ENCODE measurements at places on chromosomes 5 and 9. TPM values are rescaled to one million over a fixed set of nuclear protein-coding genes. Genes with fewer than 3 reads are reported as not detected.
A peak's percentile ranks its signal among the peaks of the same experiment; 100 is the strongest.

GRCh38 chr5:56405116-56405908 lies 172.2 kb upstream of the ANKRD55 start:
- peak; percentile 32 for DNase-seq

The SLC1A3 gene
- total RNA-seq, result 1.6 TPM

DNA sequence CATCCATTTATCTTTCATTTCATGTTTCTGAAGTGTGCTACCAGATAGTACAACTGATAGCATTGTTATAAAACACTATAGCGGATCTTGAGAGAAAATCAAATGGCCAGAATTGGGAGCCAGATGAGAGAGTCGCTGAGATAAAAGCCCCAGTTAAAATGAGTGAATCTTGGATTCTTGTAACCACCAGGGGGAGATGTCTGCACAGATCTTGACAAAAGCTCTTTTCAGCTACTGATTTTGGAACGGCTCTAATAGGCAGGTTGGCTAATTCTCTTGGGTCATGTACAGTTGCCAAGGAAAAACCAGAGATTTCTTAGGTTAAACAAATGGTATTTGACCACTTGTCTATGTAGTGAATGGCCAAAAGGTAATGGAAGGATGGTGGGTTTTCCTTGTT lies 21.7 kb downstream of the F2RL2 start:
- DNase-seq, result no peak

The SH3TC2 gene
- total RNA-seq, result 0.25 TPM

- DNase-seq, result no peak
Measured at GRCh38 chr9:136689108-136689460, 1.8 kb upstream of the AGPAT2 start.

DNA sequence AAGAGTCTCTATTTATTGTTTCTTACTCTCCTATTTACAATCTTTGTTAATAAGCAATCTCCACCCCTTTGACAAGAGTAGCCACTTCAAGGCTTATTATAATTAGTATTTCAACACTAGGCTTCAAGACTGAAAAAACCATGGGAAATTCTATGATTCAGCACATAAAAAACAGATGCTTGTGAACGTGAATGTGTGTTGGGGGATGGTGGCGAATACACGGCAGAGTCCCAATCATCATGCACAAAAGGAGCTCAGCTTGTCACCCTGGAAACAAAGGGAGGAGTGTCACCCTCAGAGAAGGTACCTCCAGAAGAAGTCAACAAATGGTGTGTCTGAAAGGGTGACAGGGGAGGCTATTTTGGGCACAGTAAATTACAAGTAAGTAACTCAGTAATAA lies 157.2 kb upstream of the RETREG1 start:
- no peak for DNase-seq

The SLCO6A1 gene
- total RNA-seq, result 1.6 TPM

The LTC4S gene
- total RNA-seq, result 0.91 TPM

DNA sequence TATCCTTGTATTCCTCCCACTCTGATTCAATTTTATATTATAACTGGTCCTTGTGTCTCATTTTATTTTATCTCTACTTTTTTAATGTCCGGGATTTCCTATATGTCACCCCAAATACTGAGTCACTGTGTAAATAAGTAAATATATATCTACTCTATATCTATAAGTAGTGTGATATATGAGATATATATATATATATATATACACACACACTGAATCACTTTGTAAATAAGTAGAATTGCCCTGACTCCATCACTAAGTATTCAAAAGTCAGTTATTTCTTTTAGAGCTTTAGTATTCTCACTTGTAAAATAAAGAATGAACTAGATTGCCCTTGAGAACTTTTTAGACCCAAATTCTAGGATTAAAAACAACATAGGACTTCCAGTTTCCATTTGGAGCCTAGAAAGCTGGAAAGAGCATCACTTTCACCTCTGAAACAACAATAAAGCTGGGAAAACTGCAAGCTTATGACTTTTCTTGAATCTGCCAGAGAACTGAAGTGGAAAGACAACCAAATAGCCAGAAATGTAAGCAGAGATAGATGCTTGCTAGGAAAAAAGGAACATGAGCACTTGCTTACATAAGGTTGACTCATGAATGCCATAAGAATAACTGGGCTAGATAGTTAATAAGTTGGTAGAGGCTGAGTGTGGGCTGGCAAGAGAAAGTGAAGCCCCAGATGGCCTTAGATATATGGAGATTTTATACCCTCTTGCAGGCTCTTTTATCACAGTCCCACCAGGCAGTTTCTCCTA lies 171.1 kb upstream of the TLX3 start:
- no peak for DNase-seq

- DNase-seq, result no peak
Measured at GRCh38 chr5:99081711-99082110, 152.9 kb upstream of the CHD1 start.

DNA sequence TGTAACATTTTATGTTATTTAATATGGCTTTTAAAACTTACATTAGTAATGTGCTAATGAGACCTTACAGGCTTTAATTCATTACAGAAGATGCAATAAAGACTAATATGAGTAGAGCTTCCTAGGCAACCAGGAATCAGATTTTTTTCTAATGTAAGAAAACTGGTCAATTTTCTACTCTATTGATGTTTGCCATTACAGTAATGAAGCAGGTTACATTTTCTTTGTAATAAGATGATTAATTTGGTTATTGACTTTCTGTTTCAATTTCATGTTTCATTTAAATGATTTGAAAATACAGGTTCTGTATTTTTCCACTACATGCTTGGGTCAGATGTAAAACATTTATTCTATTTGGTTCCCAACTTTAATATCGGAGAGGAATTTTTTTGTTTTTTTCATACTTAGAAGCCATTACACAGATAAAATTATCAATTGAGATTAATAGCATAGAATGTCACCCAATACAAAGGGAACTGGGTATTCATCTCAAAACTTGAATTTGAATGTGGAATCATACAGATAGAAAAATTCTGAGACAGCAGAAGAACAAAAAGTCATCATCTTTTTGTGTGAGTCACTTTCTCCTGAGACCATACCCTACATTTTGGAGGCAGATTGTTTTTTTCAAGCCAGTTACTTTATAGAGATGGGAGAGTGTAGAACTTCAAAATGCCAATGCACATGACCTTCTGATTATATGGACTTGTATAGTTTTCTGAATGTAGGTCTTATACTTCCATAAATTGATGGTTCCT lies 133.6 kb upstream of the HMHB1 start:
- no peak for DNase-seq

GRCh38 chr9:129610473-129611306 lies 10.2 kb downstream of the C9orf50 start:
- peak; percentile 90 for DNase-seq

DNA sequence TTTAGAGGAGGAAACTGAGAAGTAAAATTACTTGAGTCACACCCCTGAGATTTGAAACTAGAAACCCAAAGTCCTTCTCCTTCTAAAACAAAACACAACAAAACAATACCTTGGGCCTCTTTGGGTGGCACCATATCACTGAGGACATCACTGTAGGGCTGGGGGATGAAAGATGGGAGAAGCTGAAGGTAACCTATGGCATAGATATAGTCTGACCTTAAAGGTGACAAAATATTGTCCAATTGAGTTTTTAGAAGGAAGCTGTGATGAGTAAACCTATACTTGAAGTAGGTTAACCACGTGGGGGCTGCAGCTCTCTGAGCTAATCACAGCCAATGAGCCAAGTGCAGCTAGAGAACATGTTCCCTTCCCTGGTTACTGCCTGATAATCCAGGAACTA lies 167.4 kb upstream of the CD180 start:
- DNase-seq, result no peak

The C9orf57 gene
- not detected for total RNA-seq

GRCh38 chr9:133612816-133613215 lies 3.6 kb upstream of the FAM163B start:
- peak; percentile 2 for DNase-seq

- DNase-seq, result no peak
Measured at GRCh38 chr5:54217826-54218503, 92.4 kb downstream of the ARL15 start.

DNA sequence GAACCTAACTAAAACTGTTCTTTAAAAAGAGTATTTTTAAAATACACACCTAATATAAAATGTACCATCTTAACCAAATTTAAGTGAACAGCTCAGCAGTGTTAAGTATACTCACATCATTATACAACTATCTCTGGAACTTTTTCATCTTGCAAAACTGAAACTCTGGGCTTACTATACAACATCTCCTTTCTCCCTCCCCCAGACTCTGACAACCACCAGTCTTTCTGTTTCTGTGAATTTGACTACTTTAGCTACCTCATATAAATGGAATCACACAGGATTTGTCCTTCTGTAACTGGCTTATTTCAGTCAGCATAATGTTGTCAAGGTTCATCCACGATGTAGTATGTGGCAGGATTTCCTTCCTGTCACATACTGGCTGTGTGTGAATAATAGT lies 93.5 kb downstream of the FOXD1 start:
- DNase-seq, result no peak

- DNase-seq, result peak; percentile 100
Measured at GRCh38 chr9:114587345-114588202, at the start of gene ATP6V1G1. ATP6V1G1 (plus strand) TSS chr9:114587769; CDS start chr9:114587839, 70 bp downstream.

GRCh38 chr5:169997798-169998197 lies 17.5 kb upstream of the INSYN2B start:
- no peak for DNase-seq

GRCh38 chr9:127904561-127905003 lies 5.2 kb upstream of the ST6GALNAC6 start:
- no peak for DNase-seq

The PCDHGB4 gene
- total RNA-seq, result 40.8 TPM

The CYLC2 gene
- total RNA-seq, result not detected

GRCh38 chr9:4583001-4583400 lies 79.1 kb upstream of the PLPP6 start:
- DNase-seq, result no peak

DNA sequence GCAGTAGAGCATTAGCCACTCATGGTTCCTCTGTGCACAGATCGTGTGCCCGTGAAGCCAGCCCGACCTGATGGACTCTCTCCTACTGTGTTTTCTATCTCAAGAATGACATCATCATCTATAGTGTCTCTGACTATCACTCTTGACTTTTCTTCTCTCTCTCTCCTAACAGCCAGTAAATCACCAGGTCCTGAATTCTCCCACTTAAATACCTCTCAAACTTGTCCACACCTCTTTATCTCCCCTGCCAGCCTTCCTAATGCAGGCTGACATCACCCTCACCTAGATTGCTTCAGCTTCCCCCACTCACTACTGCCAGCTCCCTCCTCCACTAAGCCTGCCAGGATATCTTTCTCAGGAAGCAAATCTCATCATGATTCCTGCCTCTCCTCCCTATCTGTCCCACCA lies 90.6 kb upstream of the MIER3 start:
- no peak for DNase-seq

DNA sequence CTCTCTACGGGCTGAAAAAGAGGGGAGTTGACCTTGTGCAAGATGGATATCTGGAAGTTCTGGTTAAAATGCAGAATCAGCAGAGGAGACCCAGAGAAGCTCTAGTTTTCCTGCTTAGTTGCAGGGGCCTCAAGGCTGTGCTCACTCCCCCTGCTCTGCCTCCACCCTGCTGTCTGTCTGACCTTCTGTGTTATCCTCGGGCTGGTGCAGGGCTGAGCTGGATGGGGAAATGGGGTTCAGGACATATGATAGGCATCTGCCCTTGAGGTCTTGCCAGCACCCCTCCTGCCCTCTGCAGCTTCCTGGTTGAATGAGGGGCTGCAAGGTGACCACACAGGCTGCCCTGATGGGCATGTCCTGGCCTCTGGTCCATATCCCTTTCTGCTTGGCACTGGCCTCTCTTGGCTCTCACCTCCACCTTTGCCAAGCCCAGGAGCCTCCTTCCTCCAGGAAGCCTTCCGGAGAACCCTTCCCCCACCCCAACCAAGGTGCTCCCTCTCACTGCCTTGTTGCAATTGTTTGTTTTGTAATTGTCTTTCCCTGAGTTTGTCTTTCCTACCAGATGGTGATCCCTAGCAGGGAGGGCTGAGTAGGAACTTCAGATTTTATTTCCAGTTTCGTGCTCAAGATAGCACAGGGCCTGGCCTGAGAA lies 1.3 kb downstream of the TMEM268 start:
- no peak for DNase-seq

- DNase-seq, result no peak
Measured at GRCh38 chr9:69465473-69465872, 140.5 kb downstream of the ENTREP1 start.

GRCh38 chr5:170169996-170170395 lies 62.8 kb upstream of the C5orf58 start:
- DNase-seq, result no peak

- no peak for DNase-seq
Measured at GRCh38 chr5:164000819-164001218, 495.4 kb downstream of the MAT2B start.

The PCDHA5 gene
- 11.8 TPM for total RNA-seq

GRCh38 chr5:59485629-59486439 lies 407.7 kb downstream of the PDE4D start:
- DNase-seq, result no peak

The NRG2 gene
- total RNA-seq, result 0.81 TPM

The EMB gene
- 19.7 TPM for total RNA-seq

The CYSRT1 gene
- 2.1 TPM for total RNA-seq

The TBC1D13 gene
- total RNA-seq, result 25.6 TPM

- no peak for DNase-seq
Measured at GRCh38 chr5:170161069-170161468, 55.4 kb downstream of the FOXI1 start.

- DNase-seq, result no peak
Measured at GRCh38 chr5:163963881-163964280, 458.5 kb downstream of the MAT2B start.

The SGCD gene
- total RNA-seq, result 0.20 TPM

The PCDHA1 gene
- 0.69 TPM for total RNA-seq

- no peak for DNase-seq
Measured at GRCh38 chr9:6714176-6714575, 43.6 kb upstream of the KDM4C start.

- no peak for DNase-seq
Measured at GRCh38 chr5:147863454-147864158, 14.9 kb upstream of the SCGB3A2 start.

The TEK gene
- 1.0 TPM for total RNA-seq

The ZNF608 gene
- 161 TPM for total RNA-seq

- no peak for DNase-seq
Measured at GRCh38 chr5:106312360-106312759, 1358.4 kb downstream of the EFNA5 start.

The CSF2 gene
- total RNA-seq, result not detected

The DPP7 gene
- total RNA-seq, result 30.8 TPM

DNA sequence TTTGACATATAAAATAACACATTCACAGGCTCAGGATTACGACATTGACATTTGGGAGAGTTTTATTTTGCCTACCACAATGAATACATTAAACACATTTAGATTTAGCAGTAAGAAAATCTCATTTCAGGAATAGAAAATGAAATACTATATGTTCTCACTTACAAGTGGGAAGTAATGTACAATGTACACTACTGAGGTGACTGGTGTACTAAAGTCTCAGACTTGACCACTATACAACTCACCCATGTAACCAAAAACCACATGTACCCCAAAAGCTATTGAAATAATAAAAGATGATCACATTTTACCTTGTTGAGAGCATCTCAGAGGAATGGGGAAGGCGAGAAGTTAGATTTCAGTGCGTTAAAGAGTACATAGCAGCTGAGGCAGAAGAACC lies 1202.4 kb upstream of the SEMA6A start:
- no peak for DNase-seq

GRCh38 chr9:131874916-131875670 lies 135.2 kb upstream of the RAPGEF1 start:
- peak; percentile 10 for DNase-seq

The GAPT gene
- total RNA-seq, result not detected

- DNase-seq, result no peak
Measured at GRCh38 chr5:97418462-97418861, 235.4 kb upstream of the RIOK2 start.

The PKD2L2 gene
- total RNA-seq, result not detected

The BTNL8 gene
- total RNA-seq, result not detected

All from glutamatergic neuron (in vitro differentiated cells).